ENCODE measurements at places on chromosomes 11 and 22. TPM values are rescaled to one million over a fixed set of nuclear protein-coding genes. Genes with fewer than 3 reads are reported as not detected.

GRCh38 chr11:75667255-75667830 is 1.5 kb downstream of the MAP6 start:
- no peak for DNase-seq

The MS4A6E gene
- total RNA-seq, result not detected

GRCh38 chr11:101030692-101031091 is 98.9 kb downstream of the PGR start:
- no peak for DNase-seq

The TMPRSS13 gene
- total RNA-seq, result not detected

The SPA17 gene
- 0.51 TPM for total RNA-seq

DNA sequence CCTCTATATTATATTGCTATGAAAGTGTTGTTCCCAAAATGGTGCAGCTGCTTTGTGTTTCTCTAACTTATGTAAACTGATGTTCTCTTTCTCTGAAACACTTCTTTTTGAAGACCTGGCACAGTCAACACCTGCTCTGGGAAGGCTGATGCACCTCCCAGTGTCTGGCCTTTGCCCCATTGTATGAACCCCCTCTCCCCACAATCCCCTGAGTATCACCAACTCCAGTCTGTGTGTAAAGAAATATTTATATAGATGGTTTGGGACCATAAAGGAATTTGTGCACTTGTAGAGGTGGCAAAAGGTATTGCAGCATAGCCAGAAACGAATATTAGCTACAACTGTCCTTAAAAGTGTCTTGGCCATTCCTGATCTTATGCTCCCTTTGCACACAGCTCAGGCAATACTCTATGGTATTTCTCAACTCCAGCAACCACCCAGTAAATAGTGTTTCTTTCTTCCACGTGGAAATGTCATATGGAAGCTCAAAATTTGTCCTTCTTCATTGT is 365.2 kb upstream of the DDI1 start:
- no peak for DNase-seq

DNA sequence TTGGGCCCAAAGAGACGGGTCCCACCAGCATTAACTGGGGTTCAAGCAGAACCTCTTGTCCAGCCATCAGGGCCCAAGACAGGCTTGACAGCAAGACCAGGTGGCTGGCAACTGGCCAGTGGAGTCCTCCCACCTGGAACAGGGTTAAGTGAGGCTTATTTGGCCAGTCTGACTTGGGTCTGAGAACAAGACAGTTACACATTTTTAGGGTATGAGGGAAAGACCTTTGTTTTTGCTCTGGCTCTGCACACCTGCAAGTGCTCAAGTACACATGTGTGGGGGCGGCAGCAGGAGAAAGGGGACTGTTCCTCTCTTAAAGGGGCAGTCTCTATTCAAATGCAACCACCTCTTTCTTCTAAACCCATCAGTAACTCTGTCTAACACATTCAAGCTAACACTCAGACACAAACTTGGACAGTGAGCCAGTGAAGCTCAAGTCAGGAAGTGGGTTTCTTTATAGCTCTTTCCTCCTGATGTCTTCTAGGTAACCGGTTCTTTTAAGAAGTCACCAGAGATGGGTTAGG is 116.2 kb downstream of the ETS1 start:
- DNase-seq, result no peak

GRCh38 chr22:23117275-23117674 is 24.5 kb downstream of the RSPH14 start:
- DNase-seq, result no peak

DNA sequence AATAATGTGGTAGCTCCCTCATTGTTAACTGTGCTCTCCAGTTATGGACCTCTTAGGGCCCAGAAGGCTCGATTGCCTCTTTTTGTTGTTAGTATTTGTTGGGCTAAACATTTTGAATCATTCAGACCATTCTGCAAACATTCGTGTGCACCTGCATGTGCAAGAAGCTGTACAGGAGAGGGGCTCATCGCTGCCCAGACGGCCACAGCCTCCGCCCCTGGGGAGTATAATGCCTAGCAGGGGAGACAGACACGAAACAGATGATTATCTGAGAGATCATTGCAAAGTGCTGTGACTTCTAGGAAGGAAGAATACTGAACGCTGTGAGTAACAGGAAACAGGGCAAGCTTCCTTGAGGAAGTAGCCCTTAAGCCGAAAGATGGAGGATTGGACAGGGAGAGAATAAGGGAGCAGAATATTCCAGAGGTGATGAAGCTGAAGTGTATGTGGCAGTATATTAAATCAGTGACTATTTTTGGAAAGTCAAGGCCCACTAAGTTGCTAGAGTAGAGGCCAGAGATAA is 123.3 kb upstream of the RASSF10 start:
- no peak for DNase-seq

DNA sequence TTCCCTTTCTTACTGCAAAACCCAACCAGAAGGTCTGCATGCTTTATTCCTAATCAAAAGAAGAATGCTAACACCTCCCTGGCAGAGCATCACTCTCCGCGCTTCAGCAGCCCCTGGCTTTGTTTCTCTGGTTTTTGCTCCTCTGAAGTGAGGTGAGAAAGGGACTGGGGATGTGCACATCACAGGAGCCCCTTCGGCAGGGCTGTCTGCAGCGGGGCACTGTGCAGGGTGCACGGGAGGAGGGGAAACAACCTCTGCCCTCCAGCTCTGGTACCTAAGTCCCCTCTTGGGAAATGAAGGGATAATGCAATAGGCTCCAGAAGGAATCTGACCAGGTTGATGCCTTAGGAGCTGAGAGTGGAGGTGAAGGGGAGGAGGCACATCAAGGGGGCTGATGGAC is 312.7 kb downstream of the NTM start:
- no peak for DNase-seq

- DNase-seq, result no peak
These were observed 8.9 kb upstream of the PLXNB2 start for GRCh38 chr22:50316114-50317065.

- DNase-seq, result no peak
These were observed 1032.5 kb downstream of the DLG2 start for GRCh38 chr11:84594602-84595001.

- DNase-seq, result no peak
These were observed 21.3 kb upstream of the MTNR1B start for GRCh38 chr11:92948116-92948515.

GRCh38 chr11:46208803-46209202 is 68.7 kb upstream of the CREB3L1 start:
- DNase-seq, result no peak

DNA sequence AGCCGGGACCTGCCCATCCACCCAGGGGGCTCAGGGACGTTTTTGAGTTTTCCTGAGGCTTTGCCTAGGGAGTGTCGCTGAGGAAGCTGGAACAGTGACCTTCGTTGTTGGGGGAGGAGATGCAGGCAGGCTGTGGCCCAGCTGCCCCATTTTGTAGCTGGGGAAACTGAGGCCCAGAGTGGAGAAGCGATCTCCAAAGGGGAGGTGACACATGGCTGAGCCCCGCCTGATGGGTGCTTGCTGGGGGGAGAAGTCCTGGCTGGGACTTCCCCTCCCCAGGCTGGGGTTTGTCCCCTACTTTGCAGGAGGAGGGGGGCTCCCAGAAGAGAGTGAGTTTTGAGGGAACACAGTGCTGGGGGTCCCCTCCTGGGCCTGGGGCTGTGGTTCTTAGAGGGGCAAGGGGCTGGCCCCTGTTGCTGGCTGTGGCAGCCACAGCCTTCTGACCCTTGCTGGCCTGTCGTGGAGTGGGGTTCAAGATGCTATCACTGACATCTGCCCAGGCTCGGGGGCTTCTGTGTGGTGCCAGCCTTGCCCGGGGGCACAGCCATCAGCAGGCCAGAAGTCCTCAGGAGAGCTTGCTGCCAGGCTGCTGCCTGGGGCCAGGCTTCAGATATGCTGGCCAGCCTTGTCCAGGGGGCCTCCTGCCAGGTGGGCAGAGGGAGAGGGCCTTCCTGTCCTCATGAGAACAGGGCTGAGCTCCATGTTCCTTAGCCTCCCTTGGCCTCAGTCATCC is 21.4 kb downstream of the KCNQ1 start:
- no peak for DNase-seq

The EHF gene
- total RNA-seq, result 1.0 TPM

DNA sequence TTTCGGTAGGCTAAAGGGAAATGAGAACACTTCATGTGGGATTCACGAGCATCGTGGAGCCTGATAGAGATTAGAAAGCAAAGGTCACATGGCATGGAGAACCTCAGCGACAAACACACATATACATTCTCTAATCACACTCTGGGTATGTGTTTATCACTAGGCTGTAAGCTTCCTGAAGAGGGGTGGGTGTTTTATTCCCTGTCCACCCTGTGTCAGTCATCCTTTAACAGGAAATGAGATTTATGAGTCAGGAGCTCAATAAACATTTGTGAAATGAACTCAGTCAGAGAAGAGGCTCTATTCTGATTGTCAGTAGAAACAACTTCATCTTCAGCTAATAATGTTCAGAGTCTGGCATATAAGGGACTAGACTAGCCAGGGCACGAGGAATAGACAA is 71.7 kb upstream of the EIF3M start:
- DNase-seq, result no peak

GRCh38 chr22:21714786-21715185 is 20.8 kb downstream of the YPEL1 start:
- no peak for DNase-seq

GRCh38 chr22:35660291-35661127 is 12.3 kb downstream of the APOL6 start:
- DNase-seq, result no peak

The SERPIND1 gene
- 4.5 TPM for total RNA-seq

- peak; percentile 73 for DNase-seq
These were observed 37.0 kb upstream of the TIMP3 start for GRCh38 chr22:32764330-32765131.

DNA sequence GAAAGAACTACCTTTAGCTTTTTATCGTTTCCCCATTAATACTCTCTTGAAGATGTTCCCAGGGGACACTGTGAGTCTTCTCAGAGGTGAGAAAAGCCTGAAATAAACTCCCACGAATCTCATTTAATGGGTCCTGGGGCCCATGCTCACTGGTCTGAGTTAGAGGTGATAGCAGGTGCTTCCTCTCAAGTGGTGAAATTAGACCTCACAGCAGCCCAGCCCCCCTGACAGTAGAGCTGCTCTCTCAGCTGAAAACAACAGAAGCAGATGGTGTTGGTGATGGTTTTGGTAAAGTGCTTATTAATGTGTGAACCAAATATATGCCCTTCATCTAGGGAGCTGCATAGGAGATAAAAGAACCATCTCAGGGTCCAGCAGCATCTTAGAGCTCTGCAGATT is 76.8 kb upstream of the VPREB1 start:
- no peak for DNase-seq

The PKP3 gene
- total RNA-seq, result not detected

The TMPRSS6 gene
- total RNA-seq, result not detected

- DNase-seq, result no peak
These were observed 19.0 kb upstream of the PTPRJ start for GRCh38 chr11:47961383-47961782.

- DNase-seq, result no peak
These were observed 54.0 kb downstream of the C11orf91 start for GRCh38 chr11:33646629-33647028.

The CWC15 gene
- 62.1 TPM for total RNA-seq

The BTBD18 gene
- not detected for total RNA-seq

DNA sequence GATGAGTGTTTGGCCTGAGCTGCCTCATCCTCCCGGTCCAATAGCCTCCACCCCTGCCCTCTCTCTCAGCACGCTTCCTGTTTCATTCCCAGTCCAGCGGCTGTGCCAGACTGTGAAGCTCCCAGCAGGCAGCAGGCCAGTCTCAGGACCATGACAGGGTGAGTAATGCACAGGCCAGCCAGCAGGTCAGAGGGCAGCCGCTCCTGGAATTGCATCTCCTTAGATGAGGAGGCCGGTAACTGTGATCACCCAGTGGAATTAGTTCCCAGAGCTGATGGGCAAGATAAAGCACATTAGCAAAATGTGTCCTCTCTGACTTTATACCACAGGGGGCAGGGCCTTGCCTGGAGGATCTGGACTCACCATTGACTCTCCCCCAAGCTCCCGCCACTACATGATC is 251.2 kb downstream of the ETS1 start:
- peak; percentile 69 for DNase-seq

GRCh38 chr22:35191412-35191811 is 65.9 kb upstream of the HMGXB4 start:
- DNase-seq, result no peak

DNA sequence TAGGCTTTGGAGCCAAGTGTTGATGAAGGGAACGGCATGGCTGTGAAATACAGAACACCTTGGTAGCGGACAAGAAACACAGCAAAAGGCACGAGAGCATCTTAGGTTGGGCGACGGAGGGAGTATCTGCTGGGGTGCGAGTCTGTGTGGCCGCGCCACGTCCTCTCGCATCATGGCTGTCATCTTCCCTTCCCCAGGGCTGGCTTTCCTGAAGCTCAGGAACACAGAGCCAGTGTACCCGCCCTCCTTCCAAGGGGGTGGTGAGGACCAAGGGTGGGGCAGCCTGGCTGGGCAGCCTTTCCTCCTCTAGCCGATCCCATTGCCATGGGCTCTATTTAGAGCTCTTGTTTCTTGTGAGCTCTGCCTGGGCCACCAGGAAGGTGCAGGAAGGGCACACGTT is 154.4 kb downstream of the FEZ1 start:
- DNase-seq, result peak; percentile 8

GRCh38 chr22:36465232-36466021 is 16.0 kb downstream of the TXN2 start:
- peak; percentile 79 for DNase-seq

Data from uterus (tissue), 4 donors.